ENCODE measurements at places on chromosomes 2 and 18.

DNA sequence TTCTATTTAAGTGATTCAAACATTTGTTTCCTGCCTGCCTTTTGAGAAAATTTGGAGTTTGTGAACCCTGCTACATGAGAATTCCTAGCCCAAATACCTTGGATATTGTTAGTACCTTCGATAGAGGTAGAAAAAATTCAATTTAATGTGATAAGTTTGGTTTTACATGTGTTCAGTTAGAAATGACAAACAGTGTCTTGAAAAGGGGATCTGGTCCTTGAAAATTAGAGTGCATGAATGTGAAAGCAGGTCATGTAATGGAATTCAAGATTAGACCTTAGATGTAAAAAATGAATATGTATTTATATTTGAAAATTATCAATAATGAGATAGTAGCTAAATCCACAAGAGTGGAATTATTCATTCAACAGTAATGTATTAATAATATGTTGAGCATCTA is 70.5 kb downstream of the PIK3C3 start:
- DNase-seq = no peak

GRCh38 chr2:33205693-33206434 is 259.1 kb downstream of the LTBP1 start:
- no peak for DNase-seq

DNA sequence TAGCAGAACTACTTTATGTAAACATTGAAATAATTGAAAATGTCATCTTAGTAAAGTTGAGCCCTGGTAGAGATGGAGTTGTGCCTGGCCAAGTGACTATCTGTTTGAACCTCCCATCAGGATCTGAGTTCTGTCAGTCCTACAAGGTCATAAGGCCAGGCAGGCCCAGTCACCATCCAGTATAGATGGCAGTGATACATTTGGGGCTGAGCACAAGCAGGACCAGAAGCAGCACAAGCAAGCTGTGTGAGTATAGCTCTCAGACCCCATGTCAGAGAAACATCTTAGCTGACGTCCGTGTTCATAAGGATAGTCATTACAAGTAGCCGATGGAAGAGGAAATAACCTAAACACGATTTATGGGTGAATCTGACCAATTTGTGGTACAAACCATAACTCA is 44.5 kb upstream of the RBMS1 start:
- DNase-seq = no peak

DNA sequence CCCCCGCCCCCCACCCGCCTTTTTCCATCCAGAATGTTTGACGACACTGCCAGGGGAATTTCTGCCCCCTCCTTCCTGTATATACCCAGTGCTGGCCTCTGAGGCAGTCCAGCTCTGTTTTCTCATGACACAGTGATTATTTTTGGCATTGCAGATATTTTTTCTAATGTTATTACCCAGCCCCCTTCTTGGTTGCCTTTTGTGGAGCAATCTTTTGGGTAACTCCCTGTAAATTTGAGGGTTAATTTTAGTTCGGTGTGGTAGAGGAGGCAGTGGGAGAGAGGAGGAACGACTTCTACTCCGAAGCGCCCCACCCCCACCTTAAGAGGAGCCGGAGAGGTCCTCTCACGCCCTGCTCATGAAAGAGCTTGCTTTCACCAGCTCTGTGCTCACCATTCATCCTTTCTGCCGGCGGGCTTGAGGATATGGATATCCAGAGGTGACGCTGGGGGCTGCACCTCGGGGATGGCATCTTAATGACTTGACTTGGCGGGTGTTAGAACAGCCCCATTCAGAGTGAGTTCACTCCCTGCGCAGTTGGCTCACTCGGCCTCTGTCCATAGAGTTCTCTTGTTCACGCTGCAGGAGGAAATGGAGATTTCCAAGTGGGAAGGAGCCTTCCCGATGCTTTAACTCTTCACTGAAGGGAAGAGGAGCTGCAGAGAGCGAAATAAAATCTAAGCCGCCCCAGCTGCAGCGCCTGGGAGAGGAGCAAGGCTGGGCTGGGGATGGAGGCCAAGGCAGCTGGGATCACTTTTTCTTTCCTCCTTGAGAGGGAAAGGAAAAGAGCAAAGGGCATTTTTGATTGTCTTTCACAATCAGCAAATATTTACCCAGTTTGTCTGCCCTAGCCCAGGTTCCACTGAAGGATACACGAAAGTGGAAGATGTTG is 38.4 kb downstream of the EPAS1 start:
- DNase-seq = peak; percentile 91

- peak; percentile 21 for DNase-seq
Measured at GRCh38 chr18:37483221-37483971, 82.2 kb downstream of the CELF4 start.

GRCh38 chr18:46282177-46282570 is 178.0 kb downstream of the HAUS1 start:
- DNase-seq = no peak

DNA sequence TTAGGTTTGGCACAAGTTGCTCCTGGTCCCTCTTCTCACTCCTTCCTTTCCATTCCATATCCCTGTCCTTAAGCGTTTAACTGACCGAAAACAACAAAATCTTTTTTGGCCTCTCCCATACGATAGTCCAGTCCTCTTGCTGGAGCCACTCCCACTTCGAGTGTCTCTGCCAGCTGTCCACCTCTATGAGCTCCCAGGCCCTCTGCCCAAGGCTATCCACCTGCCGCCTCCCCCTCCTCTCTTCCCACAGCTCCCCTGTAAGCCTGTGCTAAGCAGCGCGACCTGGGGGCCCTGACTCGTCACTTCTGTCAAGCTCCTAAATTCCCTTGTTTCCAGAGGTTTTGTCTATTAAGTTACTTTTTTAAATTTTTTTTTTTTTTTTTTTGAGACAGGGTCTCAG is 47.0 kb upstream of the FOSL2 start:
- DNase-seq = no peak

DNA sequence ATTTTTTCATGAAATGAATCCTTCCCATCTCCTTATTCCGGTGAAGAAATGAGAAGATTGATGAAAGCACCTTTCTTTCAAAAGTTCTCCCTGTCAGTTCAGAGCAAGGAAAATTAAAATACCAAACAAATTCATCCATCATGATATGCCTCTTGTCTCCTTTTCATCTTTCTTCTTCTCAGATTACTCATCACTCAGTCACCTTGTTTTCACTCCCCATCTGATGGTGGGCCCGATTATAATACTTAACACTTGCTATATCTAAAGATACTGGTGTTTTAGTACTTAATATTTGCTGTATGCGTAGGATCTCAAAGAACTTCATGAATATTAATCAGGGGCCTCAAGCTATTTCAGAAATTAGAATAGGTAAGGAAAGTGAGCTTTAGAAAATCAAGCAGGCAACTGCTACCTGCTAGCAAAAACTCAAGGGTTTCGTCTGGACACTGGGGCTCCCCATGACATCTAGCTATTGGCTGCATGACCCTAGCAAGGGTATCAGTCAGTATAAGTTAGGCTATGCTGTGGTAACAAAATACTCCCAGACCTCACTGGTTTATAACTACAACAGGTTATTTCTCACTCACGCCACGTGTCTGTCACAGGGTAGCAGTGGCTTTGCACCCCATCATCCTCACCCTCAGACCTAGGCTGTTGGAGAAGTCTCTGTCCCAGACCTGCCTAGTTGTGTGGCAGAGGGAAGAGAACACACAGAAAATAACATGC is 39.0 kb upstream of the RNF152 start:
- DNase-seq = no peak

- DNase-seq = no peak
Measured at GRCh38 chr2:120561379-120562035, 174.2 kb upstream of the GLI2 start.

- DNase-seq = no peak
Measured at GRCh38 chr2:26326514-26326913, 19.4 kb upstream of the SELENOI start.

- no peak for DNase-seq
Measured at GRCh38 chr2:63041592-63041991, 9.0 kb upstream of the OTX1 start.

DNA sequence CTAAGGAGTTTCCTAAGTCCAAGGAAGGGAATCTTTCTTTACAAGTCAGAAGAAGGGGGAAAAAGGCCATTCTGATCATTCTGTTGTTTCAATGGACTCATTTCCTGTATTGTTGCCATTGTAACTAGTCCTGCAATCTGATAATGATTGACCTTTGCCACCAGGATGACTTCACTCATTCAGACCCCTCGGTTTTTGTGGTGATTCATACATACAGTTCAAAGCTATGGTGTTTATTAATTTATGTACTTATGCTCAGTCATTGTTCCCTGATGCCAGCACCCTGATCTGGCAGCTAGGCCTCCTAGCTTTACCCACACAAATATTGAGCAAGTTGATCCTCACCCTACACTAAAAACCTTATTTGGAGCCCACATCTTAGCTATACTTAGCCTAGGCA is 57.6 kb upstream of the ZNF519 start:
- peak; percentile 2 for DNase-seq

GRCh38 chr2:190271783-190272456 is 47.7 kb downstream of the HIBCH start:
- DNase-seq = no peak

- DNase-seq = no peak
Measured at GRCh38 chr18:50117863-50118262, 77.1 kb downstream of the MYO5B start.

DNA sequence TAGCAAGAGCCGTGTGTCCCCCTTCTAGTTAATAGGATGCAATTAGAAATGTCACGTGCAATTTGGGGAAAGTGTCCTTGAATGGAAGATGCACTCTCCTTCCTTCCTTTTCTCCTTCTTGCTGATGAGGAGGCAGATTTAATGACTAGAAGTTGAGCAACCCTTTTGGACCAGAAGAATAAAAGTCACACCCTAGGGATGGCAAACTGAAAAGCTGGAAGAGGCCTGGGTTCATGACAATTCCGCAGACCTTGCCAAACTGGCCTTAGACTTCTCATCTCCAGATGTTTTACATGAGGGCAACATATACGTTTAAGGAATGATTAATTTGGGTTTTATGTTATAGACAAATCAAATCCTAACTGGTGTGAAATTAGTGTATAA is 38.6 kb upstream of the NCOA1 start:
- DNase-seq = no peak

GRCh38 chr2:231503766-231504165 is 26.5 kb downstream of the NMUR1 start:
- no peak for DNase-seq

DNA sequence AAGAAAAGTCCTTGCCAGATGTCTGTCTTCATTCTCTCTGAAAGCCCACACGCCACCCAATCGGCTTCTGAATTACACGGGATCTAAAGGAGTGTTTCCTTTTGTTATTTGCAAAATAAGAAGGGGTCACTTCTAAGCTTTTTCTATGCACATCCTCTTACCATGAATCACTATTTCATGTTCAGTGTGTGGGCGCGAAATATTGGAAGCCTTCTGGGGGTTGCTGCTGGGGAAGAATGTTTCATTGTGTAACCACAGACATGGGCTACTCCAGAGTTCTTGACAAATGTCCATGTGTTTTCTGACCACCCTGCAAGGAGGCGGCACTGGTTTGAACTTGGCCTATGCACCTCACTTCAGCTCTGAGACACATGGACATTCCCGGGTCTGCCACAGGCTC is 133.6 kb upstream of the APCDD1 start:
- DNase-seq = peak; percentile 78

DNA sequence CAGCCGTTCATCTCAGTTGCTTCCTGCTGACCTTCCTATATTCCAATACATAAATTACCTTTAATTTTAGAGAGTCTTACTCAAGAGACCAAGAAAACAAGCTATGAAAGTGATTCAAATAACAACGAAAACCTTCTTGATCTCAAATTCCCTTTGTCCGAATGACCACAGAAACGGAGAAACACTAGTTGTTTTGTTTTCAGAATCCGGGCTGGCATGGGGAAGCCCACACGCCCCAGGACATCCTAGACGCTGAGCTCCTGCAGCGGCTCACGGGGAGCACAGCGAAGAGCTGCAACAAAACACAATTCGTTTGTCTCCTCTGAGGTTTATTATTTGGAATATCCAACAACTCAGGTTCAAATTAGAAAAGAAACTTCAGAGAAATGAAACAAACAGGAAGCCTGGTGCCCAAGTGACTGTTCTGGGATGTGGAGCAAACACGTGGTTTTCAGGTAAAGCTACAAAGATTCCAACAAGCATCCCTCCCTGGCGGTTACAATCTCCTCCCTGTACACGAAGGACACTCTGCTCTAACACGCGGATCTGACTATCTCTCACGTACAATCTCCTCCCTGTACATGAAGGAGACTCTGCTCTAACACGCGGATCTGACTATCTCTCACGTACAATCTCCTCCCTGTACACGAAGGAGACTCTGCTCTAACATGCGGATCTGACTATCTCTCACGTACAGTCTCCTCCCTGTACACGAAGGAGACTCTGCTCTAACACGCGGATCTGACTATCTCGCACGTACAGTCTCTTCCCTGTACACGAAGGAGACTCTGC is 237.5 kb downstream of the TWIST2 start:
- DNase-seq = no peak

GRCh38 chr2:236689981-236690380 is 120.4 kb downstream of the ACKR3 start:
- no peak for DNase-seq

DNA sequence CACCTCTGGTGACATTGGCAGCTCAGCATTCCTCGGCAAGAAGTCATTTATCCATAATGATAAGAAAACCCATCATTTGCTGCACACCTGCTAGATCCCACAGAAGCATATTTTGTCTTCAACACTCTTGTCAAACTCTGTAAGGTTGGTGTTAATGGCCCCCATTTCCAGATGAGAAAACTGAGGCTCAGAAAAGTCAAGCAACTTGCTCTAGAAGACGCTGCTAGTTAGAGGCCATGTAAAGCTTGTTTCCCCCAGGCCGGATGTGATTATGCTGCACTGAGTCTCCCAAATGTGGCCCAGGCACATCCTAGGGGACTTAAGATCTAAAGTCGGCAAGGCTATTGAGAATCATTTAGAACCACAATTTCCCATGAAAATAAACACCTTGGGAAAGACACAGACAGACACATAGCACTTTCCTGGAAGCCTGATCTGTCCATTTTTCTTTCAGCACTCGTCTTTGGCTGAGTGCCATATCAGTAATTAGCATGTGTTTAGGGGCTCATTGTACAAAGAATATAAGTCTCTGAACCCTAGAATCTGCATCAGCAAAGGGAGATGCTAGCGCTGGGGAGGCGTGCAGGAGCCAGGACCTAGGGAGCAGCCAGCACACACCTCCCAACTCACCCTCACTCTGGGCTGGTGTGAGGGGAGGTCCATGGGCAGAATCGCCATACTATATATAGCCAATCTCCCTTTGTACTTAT is 39.3 kb downstream of the C1QL2 start:
- no peak for DNase-seq

DNA sequence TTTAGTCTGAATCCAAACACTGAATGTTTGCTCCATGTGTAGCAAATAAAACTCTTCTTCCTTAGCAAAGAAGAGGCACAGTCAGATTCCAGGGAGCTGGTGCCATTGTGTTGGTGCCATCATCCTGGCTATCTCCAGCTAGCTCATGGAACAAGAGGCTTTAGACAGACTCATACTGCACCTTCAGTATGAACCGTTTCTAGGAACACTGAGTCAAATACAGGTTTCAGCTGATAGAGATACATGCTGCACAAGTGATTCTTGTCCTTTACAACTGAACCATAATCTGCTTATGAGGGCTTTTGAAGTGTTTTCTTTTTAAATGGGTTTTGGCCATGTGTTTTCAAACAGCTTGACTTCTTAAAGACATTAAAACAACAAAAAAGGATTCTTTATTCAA is 57.9 kb downstream of the DYNC1I2 start:
- DNase-seq = no peak

Measured in fibroblast of skin of right quadriceps (primary cell).